NAMALWA (cell line): ENCODE measurements at places on chromosomes 5 and 9.

GRCh38 chr5:35884191-35884769 is 27.6 kb downstream of the IL7R start:
- peak; percentile 84 for DNase-seq

DNA sequence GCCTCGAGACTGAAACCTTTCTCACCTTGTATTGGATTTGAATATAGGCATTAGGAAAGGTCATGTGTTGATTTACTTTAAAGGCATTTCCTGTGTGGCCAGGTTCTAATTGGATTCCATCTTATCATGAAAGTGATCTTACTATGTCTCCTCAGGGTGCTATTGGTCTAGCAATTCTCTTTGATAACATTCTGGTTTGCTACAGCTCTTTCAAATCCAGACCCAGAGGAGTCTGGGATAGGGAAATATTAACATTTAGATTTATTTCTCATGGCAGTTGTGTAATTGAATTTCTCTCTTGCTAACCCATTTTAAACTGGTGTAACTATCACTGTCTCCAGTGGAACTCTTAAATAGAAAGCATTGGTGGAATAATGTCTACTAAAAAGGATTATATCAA is 69.9 kb upstream of the NMUR2 start:
- no peak for DNase-seq

GRCh38 chr9:27278374-27278773 is 18.6 kb downstream of the EQTN start:
- DNase-seq, result no peak

DNA sequence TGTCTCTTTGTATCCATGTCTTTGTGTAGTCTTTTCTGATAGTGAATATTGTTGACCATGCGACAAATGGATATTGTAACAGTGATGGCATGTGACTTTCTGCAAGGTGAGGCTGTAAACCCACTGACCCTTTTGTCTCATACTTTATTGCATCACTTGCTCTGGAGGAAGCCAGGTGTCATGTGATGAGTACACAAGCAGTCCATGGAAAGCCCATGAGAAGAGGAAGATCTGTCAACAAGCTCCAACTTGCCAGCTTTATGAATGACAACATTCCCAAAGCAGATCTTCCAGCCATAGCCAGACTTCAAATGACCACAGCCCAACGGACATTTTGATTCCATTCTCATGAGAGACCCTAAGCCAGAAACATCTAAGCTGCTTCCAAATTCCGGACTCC is 450.1 kb upstream of the ACTBL2 start:
- no peak for DNase-seq

- peak; percentile 5 for DNase-seq
Measured at GRCh38 chr9:25261445-25261844, 416.8 kb downstream of the TUSC1 start.

- peak; percentile 7 for DNase-seq
Measured at GRCh38 chr5:53438486-53439472, 41.6 kb upstream of the FST start.

- no peak for DNase-seq
Measured at GRCh38 chr5:35320029-35320428, 89.7 kb upstream of the PRLR start.

- DNase-seq, result no peak
Measured at GRCh38 chr5:138819081-138819480, 56.1 kb downstream of the LRRTM2 start.

GRCh38 chr5:27652505-27652904 is 614.1 kb upstream of the CDH9 start:
- DNase-seq, result peak; percentile 19

- no peak for DNase-seq
Measured at GRCh38 chr5:81717226-81717625, 33.7 kb downstream of the SSBP2 start.

- no peak for DNase-seq
Measured at GRCh38 chr9:38039090-38039906, 29.7 kb downstream of the SHB start.

DNA sequence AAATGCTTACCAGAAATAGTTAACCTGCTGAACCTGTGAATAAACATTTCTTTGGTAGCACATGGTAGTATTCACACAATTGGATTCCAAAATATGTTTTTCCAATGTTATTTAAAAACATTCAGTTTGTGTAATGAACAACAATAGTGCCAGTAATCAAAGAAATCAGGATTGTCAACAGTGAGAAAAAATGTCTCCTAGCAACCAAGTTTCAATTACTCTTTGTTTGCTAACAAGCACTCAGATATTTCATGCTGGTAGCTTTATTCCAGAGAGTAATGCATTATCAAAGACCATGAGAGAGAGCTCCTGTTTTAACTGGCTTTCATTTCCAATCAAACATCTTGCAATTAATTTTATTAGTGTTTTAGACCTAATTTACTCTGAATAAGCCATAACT is 768.1 kb upstream of the GRAMD2B start:
- DNase-seq, result no peak

- DNase-seq, result no peak
Measured at GRCh38 chr5:14234204-14234603, 91.1 kb downstream of the TRIO start.

DNA sequence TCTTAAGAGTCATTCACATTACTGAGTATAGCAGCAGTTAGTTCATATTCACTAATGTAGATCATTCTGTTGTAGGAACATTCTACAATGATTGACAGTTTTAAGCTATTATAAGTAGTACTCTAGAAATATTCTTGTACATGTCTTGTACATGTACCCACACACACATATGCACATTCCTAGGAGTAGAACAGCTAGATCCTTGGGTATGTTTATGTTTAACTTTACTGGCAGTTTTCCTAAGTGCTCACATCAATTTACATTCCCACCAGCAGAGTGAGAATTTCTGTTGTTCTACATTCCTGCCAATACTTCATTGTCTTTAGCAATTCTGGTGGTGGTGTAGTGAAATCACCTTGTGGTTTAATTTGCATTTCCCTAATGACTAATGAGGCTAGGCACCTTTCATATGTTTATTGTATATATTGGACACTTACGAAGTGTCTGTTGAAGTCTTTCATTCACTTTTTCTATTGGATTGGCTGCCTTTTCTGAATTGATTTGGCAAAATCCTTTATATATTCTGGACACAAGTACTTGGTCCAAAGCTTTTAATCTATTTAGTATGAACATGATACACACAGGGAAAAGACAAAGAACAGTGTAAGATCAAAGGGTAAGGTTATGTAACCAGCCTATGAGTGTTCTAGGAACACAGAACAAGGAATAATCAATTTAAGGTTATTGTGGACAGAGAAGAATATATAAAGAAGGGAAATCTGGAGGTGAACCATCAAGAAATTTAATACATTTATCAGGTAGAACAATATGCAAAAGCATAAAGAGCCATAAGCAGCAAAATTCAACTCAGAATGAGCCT is 95.6 kb downstream of the MLLT3 start:
- no peak for DNase-seq
